Activated CD4-positive, CD25-positive, alpha-beta regulatory T cell (primary cell): ENCODE measurements at places on chromosomes 4 and X.

DNA sequence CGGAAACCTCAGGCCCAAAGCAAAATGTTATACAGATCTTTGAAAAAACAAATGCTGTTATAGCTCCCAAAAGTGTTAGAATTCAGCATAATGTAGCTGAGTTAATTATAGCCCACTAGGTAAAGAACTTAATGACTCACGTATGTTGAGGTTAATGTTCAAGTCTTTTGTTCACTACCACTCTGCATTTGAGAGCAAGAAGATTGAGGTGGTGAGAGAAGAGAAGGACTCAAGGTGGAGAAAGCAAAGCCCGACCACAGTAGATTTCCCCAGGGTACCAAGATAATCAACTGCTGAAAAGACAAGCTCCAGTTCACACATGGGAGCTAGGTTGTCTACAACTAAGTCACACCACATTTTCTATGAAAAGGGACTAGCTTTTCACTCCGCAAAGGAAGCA lies 480.2 kb downstream of the DTHD1 start:
- no peak for DNase-seq

GRCh38 chr4:1244081-1244977 lies 4.6 kb downstream of the CTBP1 start:
- DNase-seq = no peak

GRCh38 chr4:36004204-36004851 lies 240.0 kb downstream of the ARAP2 start:
- no peak for DNase-seq

GRCh38 chrX:115957862-115958490 lies 212.6 kb upstream of the AGTR2 start:
- DNase-seq = no peak

- no peak for DNase-seq
These were observed 50.8 kb upstream of the ADGRL3 start for GRCh38 chr4:61149278-61149677.

DNA sequence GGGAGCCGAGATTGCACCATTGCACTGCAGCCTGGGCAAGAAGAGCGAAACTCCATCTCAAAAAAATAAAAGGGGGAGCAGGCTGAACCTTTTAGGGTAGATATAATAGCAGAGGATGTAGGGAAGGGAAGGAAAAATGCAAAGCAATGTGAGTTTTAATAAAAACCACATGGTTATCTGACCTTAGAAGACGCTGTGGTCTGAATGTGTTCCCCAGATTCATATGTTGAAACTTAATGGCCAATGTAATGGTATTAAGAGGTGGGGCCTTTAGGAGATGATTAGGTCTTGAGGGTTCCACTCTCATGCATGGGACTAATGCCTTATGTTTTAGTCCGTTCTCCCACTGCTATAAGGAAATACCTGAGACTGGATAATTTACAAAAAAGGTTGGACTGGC lies 114.1 kb upstream of the STX18 start:
- DNase-seq = no peak

DNA sequence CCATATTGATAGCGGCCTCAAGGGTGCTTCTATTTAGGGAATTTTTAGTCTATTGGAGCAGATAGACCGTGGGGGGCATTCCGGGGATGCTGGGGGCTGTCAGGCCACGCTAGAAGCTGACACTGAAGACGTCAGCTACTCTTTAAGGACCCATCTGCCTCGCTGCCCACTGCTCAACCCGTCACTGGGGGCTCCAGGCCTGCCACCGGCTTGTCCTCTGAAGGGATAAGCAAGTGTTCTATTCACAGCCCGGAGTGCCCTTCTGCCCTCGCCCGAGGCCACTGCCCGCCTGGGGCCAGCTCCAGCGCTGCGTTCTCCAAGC lies 679 bp upstream of the MSL3 start:
- DNase-seq = no peak

DNA sequence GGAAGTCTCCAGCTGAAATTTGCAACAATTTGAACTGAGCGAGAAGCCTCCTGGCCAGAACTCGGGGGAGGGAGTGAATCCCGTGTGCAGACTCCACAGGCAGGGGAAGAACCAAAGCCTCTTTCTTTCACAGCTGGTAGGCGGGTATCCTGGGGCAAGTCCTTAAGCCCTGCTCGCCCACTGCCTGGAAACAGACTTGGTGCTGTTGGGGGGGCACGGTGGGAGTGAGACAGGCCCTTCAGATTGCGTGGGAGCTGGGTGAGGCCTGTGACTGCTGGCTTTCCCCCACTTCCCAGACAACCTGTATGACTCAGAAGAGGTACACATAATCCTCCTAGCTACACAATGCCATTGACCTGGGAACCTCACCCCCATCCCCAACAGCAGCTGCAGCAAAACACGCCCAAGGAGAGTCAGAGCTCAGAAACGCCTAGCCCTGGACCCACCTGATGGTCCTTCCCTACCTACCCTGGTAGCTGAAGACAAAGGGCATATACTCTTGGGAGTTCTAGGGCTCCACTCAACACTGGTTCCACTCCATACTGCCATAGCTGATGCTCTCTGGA lies 22.4 kb upstream of the RLIM start:
- DNase-seq = no peak

GRCh38 chr4:108483079-108483478 lies 137.3 kb upstream of the RPL34 start:
- DNase-seq = no peak

DNA sequence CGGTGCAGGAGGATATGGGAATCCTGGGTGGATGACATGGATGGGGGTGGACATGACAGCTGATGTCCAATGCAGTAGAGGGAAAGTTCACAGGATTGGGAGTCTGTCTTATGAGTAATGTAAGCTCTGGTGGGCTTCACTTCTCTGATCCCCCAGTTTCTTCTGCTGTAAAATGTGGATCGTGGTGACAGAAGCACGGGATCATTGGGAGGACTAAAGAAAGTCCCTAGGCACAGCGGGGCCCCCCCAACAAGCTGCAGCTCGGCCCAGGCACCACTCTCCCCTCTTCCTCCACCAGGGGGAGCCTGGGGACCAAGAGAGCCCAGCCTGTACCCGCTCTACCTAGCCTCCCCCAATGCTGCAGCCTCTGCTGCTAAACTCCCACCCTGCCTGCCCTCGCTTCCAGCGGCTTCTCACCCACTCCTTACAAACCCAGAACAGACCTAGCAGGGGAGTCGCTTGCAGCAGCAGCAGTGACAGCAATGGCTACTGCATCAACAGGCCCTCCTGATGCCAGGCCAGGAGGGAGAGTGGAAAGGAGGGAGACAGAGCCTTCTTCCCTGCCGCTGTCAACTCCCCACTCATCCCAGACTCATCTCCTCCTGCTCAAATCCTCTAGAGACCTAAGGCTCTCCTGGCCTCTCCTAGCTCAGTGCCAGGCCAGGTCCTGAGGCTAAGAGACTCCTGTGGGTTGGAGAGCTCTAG lies 36.1 kb upstream of the IQSEC2 start:
- DNase-seq = peak; percentile 44

- no peak for DNase-seq
These were observed 4.3 kb upstream of the PCSK1N start for GRCh38 chrX:48839686-48840085.

DNA sequence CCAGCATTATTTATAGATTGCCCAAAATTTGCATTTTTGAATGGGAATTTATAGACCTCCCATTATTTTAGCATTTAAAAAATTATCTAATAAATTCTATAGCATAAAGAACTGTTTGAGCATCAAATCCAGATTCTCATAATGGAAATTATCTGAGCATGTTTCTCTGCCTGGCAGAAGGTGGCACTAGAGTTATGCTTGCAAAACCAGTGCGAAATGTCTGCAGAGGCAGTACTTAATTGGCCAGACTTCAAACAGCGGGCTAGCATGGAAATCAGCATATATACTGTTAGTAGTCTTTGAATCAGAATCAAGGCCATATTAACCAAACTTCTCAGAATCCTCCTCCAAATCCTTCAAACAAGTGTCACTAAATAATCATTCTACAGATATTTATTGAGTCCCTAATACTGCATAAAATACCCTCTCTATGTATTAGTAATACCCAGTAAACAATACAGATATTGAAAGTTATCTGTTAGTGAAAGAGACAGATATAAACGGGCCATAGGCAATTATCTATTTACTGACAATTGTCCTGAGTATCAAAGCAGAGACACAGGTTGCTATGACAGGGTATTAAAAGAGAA lies 78.7 kb upstream of the DCLK2 start:
- no peak for DNase-seq

DNA sequence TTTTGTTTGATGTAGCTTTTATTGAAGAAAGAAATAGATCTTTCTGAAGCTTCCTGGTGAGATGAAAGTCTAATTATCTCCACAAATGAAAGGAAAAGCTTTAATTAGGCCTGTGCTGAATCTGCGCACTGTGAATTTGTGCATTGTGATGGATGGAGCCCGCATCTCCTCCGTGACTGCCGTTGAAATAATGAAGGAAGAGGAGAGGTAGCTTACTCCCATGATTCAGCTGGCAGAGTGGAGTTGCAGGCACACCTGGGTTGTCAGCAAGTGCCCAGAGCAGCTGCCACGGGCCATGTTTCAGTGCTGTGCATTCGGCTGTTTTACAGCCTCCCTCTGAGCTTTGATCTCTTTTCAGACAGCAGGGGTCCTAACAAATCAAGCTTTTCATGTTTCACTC lies 735.3 kb upstream of the TENM3 start:
- DNase-seq = no peak

DNA sequence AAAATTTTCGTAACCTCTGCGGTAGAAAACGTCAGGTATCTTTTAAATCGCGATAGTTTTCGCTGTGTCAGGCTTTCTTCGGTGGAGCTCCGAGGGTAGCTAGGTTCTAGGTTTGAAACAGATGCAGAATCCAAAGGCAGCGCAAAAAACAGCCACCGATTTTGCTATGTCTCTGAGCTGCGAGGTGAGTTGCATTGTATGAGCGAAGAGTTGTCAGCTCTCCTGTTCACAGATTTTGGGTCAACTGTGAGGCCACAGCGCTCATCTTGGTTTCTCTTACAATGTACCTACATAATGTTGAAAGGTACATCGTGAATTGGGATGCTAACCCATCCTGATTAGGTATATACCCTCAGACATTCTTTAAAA lies 486 bp downstream of the CLCN3 start:
- DNase-seq = no peak

GRCh38 chrX:48569958-48570357 lies 4.3 kb upstream of the RBM3 start:
- no peak for DNase-seq

DNA sequence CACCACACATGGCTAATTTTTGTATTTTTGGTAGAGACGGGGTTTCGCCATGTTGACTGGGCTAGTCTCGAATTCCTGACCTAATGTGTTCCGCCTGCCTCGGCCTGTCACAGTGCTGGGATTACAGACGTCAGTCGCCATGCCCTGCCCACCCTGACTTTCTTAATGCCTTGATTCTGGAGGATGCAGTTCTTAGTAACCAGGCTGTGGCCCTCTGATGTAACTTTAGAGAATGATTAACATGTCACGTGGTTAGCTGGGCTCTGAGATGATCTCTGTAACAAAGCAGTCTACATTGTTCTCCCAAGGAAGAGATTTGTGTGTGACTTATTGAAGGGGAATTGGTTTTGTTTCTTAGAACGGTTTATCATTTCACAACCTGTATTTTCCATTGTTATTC lies 30.6 kb downstream of the ANK2 start:
- DNase-seq = no peak

GRCh38 chrX:10620121-10620699 lies at the start of gene MID1:
Gene MID1 (minus strand): TSS chrX:10620585. CDS start chrX:10567547, 53,038 bp downstream.
- DNase-seq = no peak

DNA sequence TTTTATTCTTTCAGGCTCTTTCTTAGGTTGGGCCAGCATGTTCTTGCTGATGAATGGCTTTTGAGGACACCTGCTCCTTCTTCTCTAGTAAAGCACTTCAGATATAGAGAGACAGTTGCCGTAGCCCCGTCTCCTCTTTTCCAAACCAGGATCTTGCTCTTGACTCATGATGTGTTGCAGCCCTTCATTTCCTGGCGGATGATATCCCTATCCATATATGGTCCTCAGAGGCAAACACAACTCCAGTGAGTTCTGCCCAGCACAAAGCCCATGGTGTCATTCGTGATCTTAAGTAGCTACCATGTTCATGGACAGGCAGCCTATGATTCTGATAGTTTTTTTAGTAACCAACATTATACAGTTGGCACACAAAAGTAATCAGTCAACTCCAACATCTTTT lies 59.8 kb upstream of the ACSL1 start:
- no peak for DNase-seq

- DNase-seq = no peak
These were observed 68.1 kb upstream of the FTHL17 start for GRCh38 chrX:31139961-31140360.

- no peak for DNase-seq
These were observed 111.3 kb downstream of the CEP135 start for GRCh38 chr4:56060036-56060435.

DNA sequence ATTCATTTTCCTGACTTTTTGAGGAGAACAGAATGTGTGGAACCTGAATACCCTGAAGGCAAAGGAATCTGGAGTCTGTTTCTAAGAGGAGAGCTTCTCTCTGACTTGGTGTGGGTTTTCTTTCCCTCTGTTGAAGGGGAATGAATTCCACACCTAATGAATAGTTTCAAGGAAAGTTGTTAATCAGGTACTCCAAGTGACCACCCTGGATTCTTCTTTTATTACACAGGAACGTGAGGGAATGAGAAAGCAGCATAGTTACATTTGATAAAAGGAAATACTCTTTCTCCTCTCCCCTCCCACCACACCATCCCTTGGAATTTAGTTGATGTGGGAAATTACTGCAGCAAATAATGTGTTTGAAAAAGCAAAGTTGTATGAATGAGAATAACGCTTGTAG lies 29.7 kb downstream of the SLIT2 start:
- DNase-seq = no peak

DNA sequence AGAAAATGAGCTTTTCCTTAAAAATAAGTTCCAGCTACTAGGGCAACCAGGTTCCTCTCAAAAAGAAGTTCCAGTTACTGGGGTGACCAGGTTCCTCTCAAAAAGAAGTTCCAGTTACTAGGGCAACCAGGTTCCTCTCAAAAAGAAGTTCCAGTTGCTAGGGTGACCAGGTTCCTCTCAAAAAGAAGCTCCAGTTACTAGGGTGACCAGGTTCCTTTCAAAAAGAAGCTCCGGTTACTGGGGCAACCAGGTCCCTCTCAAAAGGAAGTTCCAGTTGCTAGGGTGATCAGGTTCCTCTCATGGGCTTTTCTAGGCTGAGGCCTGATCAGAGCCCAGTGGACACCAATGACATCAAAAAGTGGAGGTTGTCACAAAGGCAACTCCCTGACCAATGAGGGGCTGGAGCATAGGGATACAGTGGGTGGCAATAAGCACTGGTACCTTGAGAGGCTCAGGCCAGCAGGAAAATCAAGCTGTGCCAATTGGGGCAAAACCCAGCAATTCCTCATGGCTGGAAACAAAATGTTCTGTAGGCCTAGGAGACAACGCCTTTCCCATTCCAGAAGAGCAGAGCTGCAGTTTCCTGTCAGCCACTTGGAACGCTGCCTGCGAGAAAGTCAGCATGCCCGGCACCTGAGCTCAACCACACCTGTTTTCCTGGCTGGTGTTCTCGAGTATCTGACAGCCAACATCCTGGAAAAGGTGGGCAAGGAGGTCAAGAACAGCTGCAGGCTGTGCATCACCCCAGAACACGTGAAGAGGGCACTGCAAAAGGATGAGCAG lies 12.3 kb upstream of the SYTL5 start:
- no peak for DNase-seq

- no peak for DNase-seq
These were observed 23.9 kb downstream of the HTT start for GRCh38 chr4:3098346-3098745.
